ENCODE measurements at places on chromosomes 12 and 14.

- peak; percentile 10 for DNase-seq
Observed at GRCh38 chr14:68088451-68088854, 268.9 kb downstream of the RAD51B start.

GRCh38 chr14:88599326-88599725 is 36.5 kb downstream of the ZC3H14 start:
- DNase-seq = no peak

- DNase-seq = no peak
Observed at GRCh38 chr12:14849661-14850060, 6.3 kb upstream of the ART4 start.

- DNase-seq = no peak
Observed at GRCh38 chr12:119440803-119441360, 106.4 kb downstream of the CCDC60 start.

DNA sequence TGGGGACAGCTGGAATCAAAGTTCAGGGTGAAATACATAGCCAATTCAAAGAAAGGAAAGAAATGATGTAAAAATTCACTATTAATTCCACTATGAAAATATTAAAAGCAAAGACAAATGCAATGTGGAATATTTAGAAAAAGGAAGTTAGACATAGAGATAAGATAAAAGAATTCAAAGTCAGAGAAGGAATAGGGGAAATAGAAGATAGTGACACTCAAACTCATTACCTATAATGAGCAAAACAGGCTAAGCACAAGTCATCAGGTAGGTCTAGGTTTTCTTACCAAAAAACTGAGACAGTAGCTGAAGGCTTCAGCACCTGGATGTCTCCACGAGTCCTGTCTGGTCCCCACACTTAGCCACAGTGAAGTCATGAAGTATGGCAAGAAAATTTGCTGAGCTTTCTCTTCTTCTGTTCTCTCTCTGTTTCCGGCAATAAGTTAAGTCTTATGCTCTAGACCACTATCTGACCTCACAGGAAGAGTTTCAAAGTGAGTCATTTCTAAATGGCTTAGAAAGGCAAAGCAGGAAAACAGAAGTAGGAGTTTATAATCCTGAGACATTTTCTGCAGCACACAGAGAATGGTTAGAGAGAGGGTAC is at the start of gene C3AR1:
Gene C3AR1, minus strand, starts transcription at position 369 of the 604 bp plus-strand sequence. CDS start 6,174 bp downstream, outside the sequence.
- no peak for DNase-seq

GRCh38 chr14:53603994-53604393 is 352.6 kb downstream of the BMP4 start:
- DNase-seq = no peak
